ENCODE measurements at places on chromosomes 5 and 9.

GRCh38 chr9:113828221-113828620 is 47.9 kb upstream of the ZNF618 start:
- DNase-seq: no peak

DNA sequence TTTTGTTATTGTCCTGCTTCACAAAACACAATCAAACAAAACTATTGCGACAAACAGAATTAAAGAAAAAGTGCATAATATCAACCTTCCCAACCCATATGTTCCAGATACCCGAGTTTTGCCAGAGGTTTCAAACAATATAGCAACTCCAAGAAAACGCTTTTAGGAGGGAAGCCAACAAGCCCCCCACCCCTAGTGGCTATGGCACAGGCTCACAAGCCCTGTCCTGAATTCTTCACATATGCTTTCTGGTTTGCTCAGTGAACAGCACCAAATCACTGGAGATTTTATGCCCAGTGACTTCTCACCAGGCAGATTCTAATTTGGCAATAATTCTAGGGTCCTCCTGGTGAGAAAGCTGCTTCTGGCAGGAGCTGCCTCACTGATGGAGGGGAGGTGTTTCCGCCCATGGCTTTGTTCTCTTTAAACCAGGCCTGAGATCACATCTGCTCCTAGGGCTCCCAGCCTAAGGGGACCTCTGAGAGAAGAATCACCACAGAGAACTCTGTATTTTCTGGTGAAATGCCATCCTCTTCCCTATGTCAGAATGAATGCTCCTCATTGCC is 1982.4 kb downstream of the EFNA5 start:
- no peak for DNase-seq

- DNase-seq: peak; percentile 24
These were observed 10.4 kb upstream of the PDCD1LG2 start for GRCh38 chr9:5499889-5500398.

GRCh38 chr9:114225561-114226212 is 70.3 kb downstream of the COL27A1 start:
- DNase-seq: peak; percentile 46

DNA sequence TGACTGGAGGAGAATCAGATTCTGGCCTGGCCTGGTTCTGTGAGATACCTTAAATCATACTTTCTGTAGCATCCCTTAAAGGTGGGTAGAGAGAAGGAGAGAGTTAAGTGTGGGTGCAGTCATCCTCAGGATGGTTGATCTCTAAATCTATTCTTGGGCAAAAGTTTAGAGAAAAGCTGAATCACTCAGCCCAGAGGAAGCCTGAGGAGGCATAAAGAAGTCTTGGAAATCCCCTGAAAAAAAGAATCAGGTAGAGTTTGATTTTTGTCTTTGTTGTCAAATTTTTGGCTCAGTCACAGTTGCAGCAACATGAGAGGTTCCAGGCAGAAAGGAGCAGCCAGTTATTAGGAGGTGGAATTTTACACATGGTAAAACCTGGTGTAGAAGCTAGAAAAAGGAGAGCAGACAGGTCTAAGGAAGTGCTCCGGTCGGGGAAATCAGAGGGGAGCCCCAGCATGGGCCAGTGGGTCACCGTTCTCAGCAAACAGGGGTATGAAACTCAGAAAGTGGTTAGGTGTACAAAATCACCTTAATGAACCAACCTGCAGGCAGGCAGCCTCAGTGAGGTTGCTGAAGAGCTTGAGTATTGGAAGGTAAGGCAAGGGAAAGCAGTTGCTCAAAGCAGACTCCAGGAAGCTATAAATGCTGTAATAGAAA is 116.2 kb upstream of the CNTLN start:
- no peak for DNase-seq

- DNase-seq: no peak
These were observed 140.5 kb downstream of the NPR3 start for GRCh38 chr5:32851559-32852173.

DNA sequence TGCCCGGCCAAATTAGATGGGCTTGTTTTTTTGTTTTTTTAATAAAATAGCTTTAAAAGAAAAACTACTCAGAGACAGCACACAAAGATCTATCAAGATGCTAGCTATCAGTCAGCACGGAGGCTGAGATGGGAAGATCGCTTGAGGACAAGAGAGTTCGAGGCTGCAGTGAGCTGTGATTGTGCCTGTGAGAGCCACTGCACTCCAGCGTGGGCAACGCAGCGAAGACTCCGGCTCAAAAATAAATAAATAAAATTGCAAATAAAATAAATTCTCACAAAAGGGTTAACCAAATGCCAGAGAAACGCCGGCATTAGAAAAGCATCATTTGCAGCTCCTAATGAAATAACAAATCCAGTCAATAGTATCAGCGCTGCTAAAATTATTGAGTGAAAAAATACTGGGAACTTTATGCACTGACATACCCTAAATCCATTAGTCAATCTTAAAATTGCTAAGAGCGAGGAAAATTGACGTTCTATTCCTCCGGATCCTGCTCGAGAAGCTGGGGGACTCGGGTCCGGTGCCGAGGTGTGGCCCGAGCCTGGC is 681 bp downstream of the CPLANE1 start:
- peak; percentile 4 for DNase-seq
